Activated CD4-positive, CD25-positive, alpha-beta regulatory T cell (primary cell): ENCODE measurements at places on chromosomes 7 and 10.

GRCh38 chr7:30462179-30462578 is 16.4 kb downstream of the NOD1 start:
- no peak for DNase-seq

GRCh38 chr7:143385891-143386781 is 5.0 kb downstream of the ZYX start:
- DNase-seq: no peak

- no peak for DNase-seq
Measured at GRCh38 chr7:134366481-134366880, 49.8 kb upstream of the SLC35B4 start.

- no peak for DNase-seq
Measured at GRCh38 chr7:100685049-100685605, 8.9 kb downstream of the GIGYF1 start.

DNA sequence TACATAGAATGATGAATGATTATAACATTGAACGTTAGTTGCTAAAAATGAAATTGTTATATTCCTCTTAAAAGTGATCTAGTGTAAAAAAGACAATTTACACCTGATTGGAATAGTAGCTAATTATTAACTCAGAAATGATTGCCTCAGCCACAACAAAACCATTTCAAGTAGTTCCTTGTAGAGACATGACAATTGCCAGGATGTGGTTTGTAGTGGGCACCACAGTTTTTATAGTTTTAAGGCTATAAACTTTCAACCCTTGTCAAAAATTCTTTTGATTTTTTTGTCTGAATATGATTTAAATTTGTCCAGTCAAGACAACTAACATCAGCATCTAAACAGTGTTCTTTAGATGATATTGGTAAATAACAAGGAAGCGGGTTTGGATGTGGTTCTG is 145.2 kb downstream of the SUGCT start:
- no peak for DNase-seq

DNA sequence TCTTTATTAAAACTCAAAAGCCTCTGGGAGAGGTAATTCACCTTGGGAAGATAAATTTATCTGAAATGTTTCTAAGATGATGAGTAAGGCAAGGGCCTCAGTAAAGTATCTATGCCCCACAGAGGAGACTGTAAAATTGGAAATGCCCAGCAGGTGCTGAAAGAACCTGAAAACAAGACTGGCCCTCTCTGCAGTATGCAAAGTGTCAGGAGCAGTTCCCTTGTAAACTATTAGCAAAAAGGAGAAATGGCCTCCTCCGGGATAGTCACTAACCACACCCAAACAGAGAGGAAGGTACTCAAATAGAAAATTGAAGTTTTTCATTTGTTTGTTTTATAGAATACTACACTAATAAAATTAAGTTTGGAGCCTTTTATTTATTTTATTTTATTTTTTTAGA is 81.2 kb downstream of the FZD1 start:
- no peak for DNase-seq

- no peak for DNase-seq
Measured at GRCh38 chr7:50295133-50295532, 9.4 kb upstream of the IKZF1 start.

DNA sequence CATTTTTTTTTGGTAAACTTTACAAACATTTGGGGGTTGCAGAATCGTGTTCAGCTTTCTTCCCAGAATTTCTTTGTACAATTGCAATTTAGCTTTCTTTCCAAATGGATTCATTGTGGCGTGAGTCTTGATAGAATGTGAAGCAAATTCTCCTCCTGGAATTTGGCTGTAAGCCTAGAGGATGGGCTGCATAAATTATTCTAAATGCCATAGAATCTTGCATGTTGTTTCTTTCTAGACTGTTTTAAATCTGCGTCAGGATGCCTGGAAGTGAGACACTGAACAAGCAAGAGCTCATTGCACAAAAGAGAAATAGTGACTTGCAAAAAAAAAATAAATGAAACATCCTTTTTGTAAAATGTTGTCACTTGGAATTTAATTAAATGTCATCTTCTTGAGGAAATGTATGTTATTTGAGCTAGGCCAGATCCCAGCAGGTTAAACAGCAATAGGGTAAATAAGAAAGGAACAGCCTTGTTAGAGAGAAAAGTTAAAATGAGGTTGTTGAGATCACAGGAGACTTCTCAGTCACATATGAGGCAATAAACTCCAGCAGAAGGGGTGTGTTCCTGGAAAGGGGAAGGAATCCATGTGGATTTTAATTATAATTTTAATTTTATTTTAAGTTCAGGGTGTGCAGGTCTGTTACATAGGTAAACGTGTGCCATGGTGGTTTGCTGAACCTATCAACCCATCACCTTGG is 483.0 kb downstream of the PLXDC2 start:
- DNase-seq: no peak

DNA sequence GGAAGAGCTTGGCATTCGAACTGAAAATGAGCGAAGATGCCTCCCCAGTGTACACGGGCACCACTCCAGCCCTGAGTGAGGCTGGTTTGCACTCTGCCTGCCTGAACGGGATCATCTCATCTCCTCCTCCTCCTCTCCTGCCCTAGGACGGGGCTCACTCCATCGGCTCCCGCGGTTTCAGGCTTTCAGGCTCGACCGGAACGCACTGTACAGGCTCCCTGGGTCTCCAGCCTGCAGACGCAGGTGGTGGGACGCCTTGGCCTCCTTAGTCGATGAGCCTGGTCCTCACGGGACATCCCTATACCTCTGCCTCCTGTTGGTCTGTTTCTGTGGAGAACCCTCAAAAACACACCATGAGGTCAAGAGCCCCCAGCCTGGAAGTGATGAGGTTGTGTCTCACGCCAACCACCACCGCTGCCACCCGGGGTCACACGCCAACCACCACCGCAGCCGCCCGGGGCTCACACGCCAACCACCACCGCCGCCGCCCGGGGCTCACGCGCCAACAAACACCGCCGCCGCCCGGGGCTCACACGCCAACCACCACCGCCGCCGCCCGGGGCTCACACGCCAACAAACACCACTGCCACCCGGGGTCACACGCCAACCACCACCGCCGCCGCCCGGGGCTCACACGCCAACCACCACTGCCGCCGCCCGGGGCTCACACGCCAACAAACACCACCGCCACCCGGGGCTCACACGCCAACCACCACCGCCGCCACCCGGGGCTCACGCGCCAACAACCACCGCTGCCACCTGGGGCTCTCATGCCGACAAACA is 56.3 kb downstream of the FOXL3 start:
- DNase-seq: no peak

- DNase-seq: no peak
Measured at GRCh38 chr7:121058975-121059374, 70.5 kb downstream of the CPED1 start.

GRCh38 chr10:114207349-114207748 is 28.2 kb downstream of the TDRD1 start:
- no peak for DNase-seq

GRCh38 chr10:125057158-125058001 is 103.0 kb downstream of the CTBP2 start:
- DNase-seq: no peak

- DNase-seq: no peak
Measured at GRCh38 chr10:127344346-127344745, 148.0 kb upstream of the INSYN2A start.

GRCh38 chr7:33193308-33193864 is 64.0 kb downstream of the BBS9 start:
- no peak for DNase-seq

DNA sequence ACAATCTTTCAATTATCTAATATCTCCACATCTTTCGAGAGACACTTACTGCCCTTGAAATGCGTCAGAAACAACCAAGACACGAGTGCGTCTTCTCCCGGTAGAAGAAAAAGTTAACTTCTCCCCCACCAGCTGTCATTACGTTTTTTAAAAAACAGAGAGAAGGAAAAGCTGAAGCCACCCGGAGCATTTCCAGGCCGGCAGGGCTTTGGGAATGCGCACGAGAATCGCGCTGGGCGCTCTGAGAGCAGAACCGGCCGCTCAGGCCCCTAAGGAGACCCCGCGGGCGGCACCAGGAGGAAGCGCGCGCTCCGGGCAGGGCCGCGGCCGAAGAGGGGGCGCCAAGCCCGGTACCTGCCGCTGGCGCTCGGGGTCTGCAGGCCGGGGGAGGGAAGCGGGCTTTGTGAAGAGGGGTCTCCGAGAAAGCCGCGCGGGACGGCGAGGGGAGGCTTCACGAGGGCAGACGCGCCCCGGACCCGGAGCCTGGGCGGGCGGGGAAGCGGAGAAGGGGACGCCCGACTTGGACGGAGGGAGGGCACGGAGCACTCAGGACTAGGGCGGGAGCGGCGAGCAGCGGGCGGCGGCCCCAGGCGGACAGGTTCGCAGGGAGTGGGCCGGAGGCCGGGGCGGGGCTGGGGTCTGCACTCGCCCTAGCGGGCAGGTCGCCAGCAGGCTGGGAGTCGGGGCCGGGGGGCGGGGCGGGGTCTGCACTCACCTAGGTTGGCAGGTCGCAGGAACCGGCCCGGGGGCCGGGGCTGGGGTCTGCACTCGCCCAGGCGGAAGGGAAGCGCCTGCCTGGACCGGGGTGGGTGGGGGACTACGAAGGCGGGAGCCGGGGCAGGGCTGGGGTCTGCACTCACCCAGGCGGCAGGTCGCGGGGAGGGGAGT is 932 bp downstream of the ESYT2 start:
- no peak for DNase-seq

- DNase-seq: no peak
Measured at GRCh38 chr10:47277352-47278151, 22.4 kb upstream of the GDF10 start.

- DNase-seq: no peak
Measured at GRCh38 chr7:26551740-26552139, 260.1 kb downstream of the SNX10 start.

- no peak for DNase-seq
Measured at GRCh38 chr10:48993627-48994026, 54.0 kb upstream of the LRRC18 start.

DNA sequence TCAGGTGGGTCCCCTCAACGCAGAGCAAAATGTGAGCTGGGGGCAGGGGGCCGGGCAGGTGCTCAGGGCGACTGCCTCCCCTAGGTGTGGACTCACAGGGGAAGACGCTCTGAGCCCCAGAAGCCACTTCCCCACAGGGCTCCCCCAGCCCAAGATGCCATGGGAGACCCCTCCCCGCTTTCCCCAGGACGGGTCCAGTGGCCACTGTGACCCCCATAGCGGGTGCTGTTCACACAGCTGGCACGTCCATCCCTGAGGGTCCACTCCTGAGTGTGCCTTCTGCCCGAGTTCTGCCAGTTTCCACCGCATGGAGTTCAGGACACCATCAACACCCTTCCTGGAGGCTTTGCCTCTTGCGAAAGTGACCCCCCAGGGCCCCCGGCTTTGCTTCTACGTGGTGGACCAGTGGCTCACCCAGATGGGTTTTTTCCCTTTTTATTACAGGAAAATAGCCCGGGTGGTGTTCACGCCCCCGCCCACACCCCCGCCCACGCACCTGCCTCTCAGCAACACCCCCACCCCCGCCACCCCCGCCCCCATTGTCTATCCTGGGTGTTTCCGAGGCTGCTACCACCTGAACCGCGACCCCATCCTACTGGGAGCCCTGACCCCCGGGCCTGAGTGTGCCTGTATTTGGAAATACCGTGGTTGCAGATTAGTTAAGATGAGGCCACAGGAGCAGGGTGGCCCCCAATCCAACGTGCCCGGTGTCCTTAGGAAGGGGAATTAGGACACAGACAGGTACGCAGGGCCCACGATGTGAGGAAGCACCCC is 32.0 kb downstream of the ADAP1 start:
- no peak for DNase-seq

- DNase-seq: no peak
Measured at GRCh38 chr7:33632322-33632721, 273.0 kb upstream of the BMPER start.

GRCh38 chr7:142323706-142324105 is 65.8 kb upstream of the PRSS58 start:
- peak; percentile 10 for DNase-seq

GRCh38 chr10:129993621-129994020 is 29.5 kb upstream of the EBF3 start:
- no peak for DNase-seq

- DNase-seq: no peak
Measured at GRCh38 chr7:47940088-47941013, 7.9 kb downstream of the PKD1L1 start.

GRCh38 chr7:18570890-18571478 is 75.4 kb downstream of the HDAC9 start:
- no peak for DNase-seq

- no peak for DNase-seq
Measured at GRCh38 chr7:68280931-68281330, 1284.3 kb downstream of the TYW1 start.

- DNase-seq: no peak
Measured at GRCh38 chr7:152894295-152895170, 135.0 kb downstream of the ACTR3B start.

- DNase-seq: no peak
Measured at GRCh38 chr10:111015181-111015580, 61.6 kb upstream of the ADRA2A start.

DNA sequence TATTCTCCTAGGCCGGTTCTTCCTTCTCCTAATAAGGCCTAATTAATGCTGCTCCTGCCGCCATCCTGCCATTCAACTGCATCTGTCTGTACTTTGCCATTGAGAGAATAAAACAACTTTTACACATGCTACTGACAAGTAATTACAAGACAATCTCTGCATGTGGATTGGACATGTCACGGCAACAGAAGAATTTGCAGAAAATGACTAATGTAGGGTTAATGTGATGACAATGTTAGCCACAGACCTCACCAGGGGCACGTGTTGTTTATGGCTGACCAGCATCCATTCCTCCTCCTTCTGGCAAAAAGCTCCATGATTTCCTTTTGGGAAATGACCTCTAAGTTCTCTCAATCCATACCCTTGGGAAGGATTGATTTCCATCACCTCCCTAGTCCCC is 58.0 kb downstream of the NEBL start:
- no peak for DNase-seq

- no peak for DNase-seq
Measured at GRCh38 chr10:77355844-77356243, 281.8 kb downstream of the KCNMA1 start.

GRCh38 chr7:50687575-50688225 is 95.0 kb downstream of the GRB10 start:
- no peak for DNase-seq

DNA sequence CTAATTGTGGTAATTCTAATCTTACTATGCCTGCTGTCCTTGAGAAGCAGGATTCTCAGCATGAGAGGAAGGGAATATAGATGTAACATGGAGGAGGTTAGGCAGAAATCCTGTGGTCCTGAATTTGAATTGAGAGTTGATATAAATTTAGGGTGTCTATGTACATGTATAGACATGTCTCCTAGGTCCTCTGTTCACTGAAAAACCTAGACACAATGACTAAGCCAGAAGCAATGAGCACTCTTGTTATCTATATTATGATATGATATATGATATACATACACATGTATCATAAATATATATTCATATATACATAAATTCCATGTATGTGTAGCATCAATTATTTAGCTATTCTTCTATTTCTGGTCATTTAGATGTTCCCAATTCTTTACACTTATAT is 173.3 kb upstream of the MKLN1 start:
- no peak for DNase-seq

GRCh38 chr7:128861957-128862570 is 592 bp upstream of the ATP6V1F start:
- DNase-seq: no peak
